ENCODE measurements at places on chromosomes 5 and 9. TPM values are rescaled to one million over a fixed set of nuclear protein-coding genes. Genes with fewer than 3 reads are reported as not detected.
A peak's percentile ranks its signal among the peaks of the same experiment; 100 is the strongest.

The TRPM6 gene
- 0.80 TPM for total RNA-seq

- H3K27ac ChIP-seq, result no peak overlapping the region
- H3K4me3 ChIP-seq, result no peak overlapping the region
- H3K27me3 ChIP-seq, result no peaks in the 10 kb centered on the region
- no peak for DNase-seq
Measured at GRCh38 chr9:123225995-123226394, 42.4 kb downstream of the STRBP start.

DNA sequence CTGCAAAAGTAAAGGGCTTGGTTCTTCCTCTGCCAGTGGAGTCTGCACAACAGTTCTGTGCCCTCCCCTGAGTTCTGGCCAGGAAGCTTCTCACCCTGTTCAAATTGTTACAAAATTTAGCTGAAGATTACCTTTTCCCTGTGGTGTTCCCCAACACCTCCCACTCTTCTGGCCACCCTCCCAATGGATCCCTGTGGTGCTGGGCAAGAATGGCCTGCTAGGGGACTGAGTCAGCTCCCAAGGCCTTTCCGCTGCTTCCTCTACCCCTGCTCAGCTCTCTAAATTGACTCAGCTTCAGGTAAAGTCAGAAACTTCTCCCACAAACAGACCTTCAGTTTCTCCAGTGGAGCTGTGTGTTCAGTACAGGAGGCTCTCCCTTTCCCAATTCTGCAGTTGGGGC is 186.0 kb downstream of the NR2F1-AS1 start:
- no peaks in the 10 kb centered on the region for H3K36me3 ChIP-seq
- no peaks in the 10 kb centered on the region for H3K27me3 ChIP-seq
- DNase-seq, result no peak
- H3K4me1 ChIP-seq, result no peaks in the 10 kb centered on the region

The SLC36A2 gene
- total RNA-seq, result 0.16 TPM

DNA sequence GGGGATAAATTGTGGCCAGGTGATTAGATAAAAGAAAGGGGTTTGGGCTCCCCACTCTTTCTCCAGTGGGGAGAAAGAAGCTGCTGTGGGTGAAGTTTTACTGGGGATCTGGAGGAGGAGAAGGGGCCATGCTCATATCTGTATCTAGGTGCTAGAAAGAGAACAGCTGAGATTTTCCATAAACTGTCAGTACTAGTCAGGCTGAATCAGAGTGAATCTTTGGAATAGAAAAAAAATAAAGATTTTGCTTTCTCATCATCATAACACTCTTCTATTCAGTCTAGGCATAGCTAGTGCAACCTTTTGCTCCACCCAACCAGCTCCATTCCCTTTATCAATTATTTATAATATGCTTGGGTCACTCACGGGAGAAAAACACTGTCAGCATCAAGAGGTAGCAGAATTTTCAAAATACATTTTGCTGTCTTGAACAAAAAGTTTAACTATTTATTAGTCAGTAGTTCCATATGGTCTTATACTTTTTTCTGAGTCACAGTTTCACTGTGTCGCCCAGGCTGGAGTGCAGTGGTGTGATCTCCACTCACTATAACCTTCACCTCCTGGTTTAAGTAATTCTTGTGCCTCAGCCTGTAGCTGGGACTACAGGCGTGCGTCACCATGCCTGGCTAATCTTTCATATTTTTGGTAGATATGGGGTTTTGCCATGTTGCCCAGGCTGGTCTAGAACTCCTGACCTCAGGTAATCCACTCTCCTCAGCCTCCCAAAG is 21.3 kb upstream of the ERMP1 start:
- no peaks in the 10 kb centered on the region for H3K36me3 ChIP-seq
- H3K27ac ChIP-seq, result no peak overlapping the region
- DNase-seq, result no peak
- H3K4me1 ChIP-seq, result no peaks in the 10 kb centered on the region
- no peak overlapping the region for H3K4me3 ChIP-seq

DNA sequence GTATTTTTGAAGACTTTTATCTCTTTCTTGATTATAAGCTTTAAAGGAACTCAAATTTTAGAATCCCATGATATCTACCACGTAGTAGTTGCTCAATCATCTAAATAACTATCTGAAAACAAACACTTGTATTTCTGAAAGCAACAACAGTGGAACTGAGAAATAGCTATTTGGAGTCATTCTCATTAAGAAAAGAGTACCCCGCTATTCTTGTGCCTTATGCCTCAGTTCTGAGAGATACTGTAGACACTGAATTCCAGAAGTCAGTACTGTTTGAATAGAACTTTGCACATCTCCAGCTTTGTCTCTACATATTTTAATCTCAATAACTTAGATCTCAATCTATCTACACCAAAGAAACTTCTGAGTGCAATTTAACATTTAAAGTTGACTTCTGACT is 11.4 kb downstream of the CHD1 start:
- H3K4me1 ChIP-seq, result no peaks in the 10 kb centered on the region
- DNase-seq, result no peak
- H3K27ac ChIP-seq, result no peak overlapping the region
- no peaks in the 10 kb centered on the region for H3K36me3 ChIP-seq

GRCh38 chr5:6370580-6370979 is 7.8 kb downstream of the MED10 start:
- H3K36me3 ChIP-seq, result peaks cover 15% of the 10 kb centered on the region
- no peak overlapping the region for H3K4me3 ChIP-seq
- no peaks in the 10 kb centered on the region for H3K27me3 ChIP-seq
- DNase-seq, result no peak

The FBP2 gene
- total RNA-seq, result not detected

DNA sequence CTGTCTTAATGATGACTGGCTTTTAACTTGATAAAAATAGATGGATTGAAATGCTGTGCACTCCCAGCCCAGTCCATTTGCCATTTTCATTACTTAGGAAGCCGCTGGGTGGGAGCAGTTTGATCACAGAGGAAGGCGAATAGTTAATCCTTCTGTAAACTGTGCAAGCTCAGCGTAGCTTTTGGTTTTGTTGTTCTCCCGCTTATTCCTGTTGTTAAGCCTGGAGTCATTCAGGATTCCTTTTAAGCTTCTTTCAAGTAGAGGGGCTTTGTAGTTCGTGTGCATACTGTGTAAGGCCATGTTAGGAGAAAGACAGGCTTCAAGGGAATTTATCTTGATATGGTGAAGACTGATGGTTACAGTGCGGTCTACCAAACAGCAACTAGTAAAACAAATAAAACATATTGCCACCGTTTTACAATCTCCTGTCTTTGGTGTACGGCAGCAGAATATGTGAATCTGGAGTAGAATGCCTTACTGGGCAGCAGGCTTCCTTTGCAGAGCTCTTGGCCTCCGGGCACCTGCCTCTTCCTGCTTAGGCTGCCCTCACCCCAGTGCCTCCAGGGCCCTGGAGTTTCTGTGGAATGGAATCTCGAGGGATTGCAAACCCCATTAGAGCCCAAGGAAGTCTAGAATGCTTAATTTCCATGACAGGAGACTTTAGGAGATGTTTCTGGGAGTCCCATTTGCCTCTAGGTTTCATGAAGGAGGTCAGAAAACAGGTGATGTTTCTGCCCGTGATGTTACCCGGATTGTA is 141.4 kb downstream of the TRIO start:
- no peaks in the 10 kb centered on the region for H3K27me3 ChIP-seq
- no peak for DNase-seq
- no peak overlapping the region for H3K27ac ChIP-seq
- no peaks in the 10 kb centered on the region for H3K36me3 ChIP-seq
- H3K4me3 ChIP-seq, result no peak overlapping the region

- DNase-seq, result no peak
- H3K27ac ChIP-seq, result no peak overlapping the region
- no peaks in the 10 kb centered on the region for H3K27me3 ChIP-seq
- H3K4me1 ChIP-seq, result no peaks in the 10 kb centered on the region
- H3K36me3 ChIP-seq, result no peaks in the 10 kb centered on the region
- no peak overlapping the region for H3K4me3 ChIP-seq
Measured at GRCh38 chr9:2642068-2642467, 20.5 kb downstream of the VLDLR start.

The OSMR gene
- total RNA-seq, result 32.2 TPM

- no peak overlapping the region for H3K4me3 ChIP-seq
- no peak overlapping the region for H3K27ac ChIP-seq
- no peaks in the 10 kb centered on the region for H3K4me1 ChIP-seq
- H3K27me3 ChIP-seq, result no peaks in the 10 kb centered on the region
- no peaks in the 10 kb centered on the region for H3K36me3 ChIP-seq
Measured at GRCh38 chr5:65809817-65810531, 88.0 kb downstream of the NLN start.

DNA sequence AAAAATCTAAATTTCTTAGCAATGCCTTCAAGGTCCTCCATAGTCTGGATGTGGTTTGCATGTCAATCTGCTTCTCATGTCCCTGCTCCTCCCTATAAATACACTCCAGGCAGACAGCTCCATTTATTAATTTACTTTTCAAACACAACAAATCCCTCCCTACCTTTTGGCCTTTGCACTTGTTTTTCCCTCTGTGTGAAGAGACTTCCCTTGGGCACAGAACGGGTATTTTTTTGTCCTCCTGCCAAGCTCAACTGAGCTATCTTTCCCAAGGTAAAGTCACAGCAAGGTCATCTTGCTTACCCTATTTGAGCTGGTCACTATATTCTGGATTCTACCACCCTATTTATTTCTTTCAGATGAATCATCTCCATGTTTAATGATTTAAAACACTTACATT is 159.6 kb upstream of the ANKH start:
- no peak overlapping the region for H3K4me3 ChIP-seq
- no peak for DNase-seq
- H3K27ac ChIP-seq, result no peak overlapping the region
- H3K36me3 ChIP-seq, result no peaks in the 10 kb centered on the region

The VLDLR gene
- 7.5 TPM for total RNA-seq

GRCh38 chr9:9749591-9749990 is 863.2 kb downstream of the PTPRD start:
- DNase-seq, result no peak
- H3K4me1 ChIP-seq, result no peaks in the 10 kb centered on the region
- H3K36me3 ChIP-seq, result no peaks in the 10 kb centered on the region
- H3K27ac ChIP-seq, result no peak overlapping the region
- H3K27me3 ChIP-seq, result no peaks in the 10 kb centered on the region

DNA sequence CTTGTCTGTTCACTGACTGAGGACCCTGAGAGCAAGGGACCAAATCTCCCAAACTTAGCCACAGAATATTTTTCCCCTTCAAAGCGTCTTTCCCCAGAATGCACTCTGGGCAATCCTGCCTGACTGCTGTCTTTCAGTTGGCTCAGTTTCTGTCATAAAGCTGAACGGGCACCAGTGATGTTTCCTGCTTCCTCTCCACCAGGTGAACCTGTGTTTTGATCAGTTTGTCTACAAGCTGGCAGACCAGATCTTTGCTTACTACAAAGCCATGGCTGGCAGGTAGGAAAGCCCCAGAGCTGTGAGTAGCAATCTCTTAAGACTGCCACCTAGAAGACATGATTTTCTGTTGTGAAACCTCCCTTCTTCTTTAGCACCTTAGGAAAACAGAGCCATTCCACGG is 61.8 kb downstream of the CYFIP2 start:
- H3K4me1 ChIP-seq, result no peaks in the 10 kb centered on the region
- H3K4me3 ChIP-seq, result no peak overlapping the region

The RGS7BP gene
- total RNA-seq, result 1.4 TPM

DNA sequence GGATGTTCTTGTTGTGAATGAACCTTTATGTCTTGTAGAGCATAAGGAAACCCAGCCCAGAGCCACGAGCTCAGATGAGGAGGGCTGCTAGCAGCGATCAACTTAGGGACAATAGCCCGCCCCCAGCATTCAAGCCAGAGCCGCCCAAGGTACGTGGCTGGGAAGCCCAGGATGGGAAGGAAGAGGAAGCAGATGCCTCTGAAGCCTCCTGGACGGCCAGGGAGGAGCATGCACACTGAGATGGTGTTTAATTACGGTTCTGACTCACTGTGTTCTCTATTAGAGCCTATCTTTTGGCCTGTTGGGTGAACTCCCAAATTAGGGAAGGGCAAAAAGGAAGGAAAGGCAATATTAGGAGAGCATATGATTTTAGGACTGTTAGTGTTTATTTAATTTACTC is 75.3 kb downstream of the TJP2 start:
- DNase-seq, result no peak
- no peaks in the 10 kb centered on the region for H3K4me1 ChIP-seq
- H3K27me3 ChIP-seq, result no peaks in the 10 kb centered on the region
- H3K4me3 ChIP-seq, result no peak overlapping the region
- peaks cover 5% of the 10 kb centered on the region for H3K36me3 ChIP-seq

DNA sequence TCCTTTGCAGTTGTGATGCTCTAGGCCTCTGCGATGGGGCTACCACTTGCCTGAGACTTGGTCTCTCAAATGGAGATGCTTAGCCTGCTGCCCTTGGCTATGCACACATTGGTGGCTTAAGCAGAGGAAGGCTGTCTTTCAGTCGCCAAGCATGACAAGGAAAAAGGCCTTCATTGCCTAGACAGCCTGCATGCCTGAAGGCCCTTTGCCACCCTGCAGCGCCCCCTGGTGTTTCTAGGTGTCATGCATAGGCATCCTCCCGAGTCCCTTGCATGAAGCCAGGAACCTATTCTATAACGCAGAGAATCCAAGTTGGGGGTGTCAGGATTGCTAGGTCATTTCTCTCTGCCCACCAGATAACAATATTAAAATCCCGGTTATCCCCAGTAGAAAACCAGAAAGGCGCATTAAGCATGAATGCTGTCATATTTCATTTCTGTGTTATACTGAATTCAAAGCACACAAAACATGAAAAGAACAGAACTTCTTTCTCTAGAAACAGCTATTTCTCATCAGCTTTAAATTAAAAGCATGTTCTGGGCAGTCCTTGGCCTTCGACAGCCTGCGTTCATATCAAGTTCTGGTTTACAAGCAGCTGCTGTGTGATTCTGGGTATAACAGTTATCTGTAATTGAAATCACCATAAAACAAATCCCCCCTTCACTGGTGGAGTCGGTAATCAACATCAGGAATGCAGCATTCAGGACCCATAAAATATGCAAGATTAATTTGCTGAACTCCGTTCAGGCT is 59.7 kb upstream of the TRPC7 start:
- H3K36me3 ChIP-seq, result no peaks in the 10 kb centered on the region
- H3K27ac ChIP-seq, result no peak overlapping the region
- no peak overlapping the region for H3K4me3 ChIP-seq

GRCh38 chr9:121369595-121370265 is at the start of gene STOM:
STOM (minus strand) TSS chr9:121370250; CDS start chr9:121370187, 63 bp downstream.
- H3K4me3 ChIP-seq, result peak within 1 kb of the TSS; percentile 77
- peak; percentile 81 for DNase-seq
- H3K4me1 ChIP-seq, result peaks cover 4% of the 10 kb centered on the region
- peak within 1 kb of the TSS; percentile 99 for H3K27ac ChIP-seq

- H3K4me1 ChIP-seq, result no peaks in the 10 kb centered on the region
- no peaks in the 10 kb centered on the region for H3K27me3 ChIP-seq
- H3K4me3 ChIP-seq, result no peak overlapping the region
- no peak overlapping the region for H3K27ac ChIP-seq
- no peak for DNase-seq
- no peaks in the 10 kb centered on the region for H3K36me3 ChIP-seq
Measured at GRCh38 chr5:122130152-122130551, 806 bp downstream of the ZNF474 start.

DNA sequence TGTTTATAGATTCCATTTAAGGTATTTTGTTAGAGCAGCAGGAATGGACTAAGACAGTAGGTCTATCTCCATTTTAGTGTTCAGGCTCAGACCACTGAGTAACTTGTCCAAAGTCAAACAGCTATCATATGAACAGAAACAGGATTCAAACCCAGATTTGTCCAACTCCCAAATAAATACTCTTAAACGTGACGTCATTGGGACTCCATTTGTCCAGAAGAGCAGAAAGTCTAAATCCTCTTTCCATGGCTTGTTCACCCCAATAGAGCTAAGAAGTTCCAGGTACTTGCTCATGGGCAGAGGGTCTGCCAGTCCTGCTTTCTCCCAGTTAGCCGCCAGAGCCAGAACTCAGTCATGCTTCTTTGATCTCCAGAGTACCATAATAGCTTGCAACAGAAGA is 16.3 kb upstream of the VLDLR start:
- no peaks in the 10 kb centered on the region for H3K36me3 ChIP-seq
- H3K27me3 ChIP-seq, result no peaks in the 10 kb centered on the region
- no peak overlapping the region for H3K4me3 ChIP-seq
- no peaks in the 10 kb centered on the region for H3K4me1 ChIP-seq

Data from breast epithelium (tissue), 4 donors.